ENCODE measurements at places on chromosomes 16 and 17.

DNA sequence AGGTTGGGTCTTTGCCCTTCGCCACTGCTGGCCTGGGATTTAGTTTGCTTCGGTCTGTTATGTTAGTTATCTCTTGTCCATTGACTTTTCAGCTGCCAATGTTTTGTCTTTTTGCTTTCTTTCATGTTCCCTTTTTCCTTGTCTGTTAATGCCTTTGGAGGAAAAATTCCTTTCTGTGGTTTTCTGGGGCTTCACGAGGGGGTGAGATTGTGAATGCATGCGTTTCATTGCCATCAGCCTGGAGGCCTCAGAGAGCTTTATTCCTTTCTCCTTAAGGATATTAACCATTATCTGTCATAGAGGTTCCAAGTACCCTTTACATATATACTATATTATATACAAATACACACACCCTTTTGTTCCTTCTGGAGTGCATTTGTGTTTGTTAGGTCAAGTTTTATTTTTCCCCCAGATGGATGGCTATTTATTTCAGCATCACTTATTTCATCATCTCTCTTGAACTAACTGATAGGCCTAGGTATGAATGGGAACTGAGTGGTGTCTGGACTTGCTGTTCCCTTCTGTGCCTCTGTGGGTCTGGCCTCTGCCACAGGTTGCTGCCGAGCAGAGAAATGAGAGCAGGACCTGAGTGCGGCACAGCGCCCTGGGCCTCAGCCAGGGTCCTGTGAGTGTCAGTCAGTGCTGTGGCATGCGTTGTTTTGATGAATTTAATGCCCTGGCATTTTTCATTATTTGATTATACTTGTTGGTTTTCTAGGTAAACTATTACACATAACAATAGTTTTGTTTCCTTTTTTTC lies 193.4 kb downstream of the LGALS9B start:
- no peak for DNase-seq

- peak; percentile 22 for DNase-seq
Observed at GRCh38 chr16:89863741-89864526, 9.5 kb upstream of the TCF25 start.

DNA sequence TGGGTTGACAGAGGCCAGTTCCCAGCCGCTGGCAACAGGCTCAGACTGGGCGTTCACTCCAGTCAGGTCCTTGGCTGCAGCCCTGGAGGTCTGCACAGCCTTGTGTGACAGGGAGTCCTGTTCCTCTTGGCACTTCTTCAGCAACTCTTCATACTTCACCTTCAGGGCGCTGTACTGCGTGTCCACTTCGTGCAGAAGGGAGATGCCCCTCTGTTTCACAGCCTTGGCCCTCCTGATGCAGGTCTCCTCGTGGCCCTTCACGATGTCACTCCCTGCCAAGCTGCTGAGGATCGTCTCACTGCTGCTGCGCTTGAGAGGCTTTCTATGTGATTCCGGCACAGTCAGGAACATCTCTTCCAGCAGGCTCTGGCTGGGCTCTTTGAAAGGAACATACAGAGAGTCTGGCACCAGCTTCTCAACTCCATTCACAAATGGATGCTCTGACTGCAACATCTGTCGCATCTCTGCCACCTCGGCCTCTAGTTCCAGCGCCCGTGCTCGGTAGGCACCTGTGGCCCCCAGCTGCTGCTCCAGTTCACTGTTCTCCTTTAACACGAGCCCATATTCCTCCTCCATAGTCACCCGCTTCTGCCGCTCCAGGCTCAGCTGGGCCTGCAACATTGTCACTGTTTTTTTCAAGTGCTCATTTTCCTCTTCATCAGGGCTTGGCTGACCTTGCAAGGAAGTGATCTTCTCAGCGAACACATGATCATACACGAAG lies 27.2 kb downstream of the CDR2 start:
- DNase-seq, result no peak

DNA sequence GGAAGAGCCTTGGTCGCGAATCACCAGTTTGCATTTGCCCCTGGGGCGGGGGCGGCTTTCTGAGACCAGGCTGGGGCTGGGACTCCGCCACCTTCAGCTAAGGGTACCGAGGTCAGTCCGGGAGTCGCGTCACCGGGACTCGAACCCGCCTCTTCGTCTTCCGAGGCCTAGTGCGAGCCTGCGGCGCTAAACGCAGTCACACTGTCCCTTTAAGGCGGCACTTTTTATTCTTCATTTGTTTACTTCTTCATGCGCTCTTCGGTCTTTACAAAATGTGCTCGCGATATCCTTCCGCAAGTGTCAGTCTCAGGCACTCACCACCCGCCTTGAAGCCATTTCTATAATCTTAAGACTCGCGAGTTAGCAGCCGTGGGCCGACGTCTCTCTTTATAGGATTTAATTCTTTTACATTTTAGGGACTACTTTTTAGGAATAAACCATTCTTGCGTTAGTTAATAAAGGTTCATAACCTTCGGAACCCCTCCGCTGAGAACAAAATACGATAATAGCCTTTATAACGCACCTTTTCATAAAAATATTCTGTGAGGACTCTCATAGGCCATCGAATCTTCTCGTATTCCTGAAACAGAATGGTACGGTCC lies 593 bp upstream of the HEXIM1 start:
- peak; percentile 77 for DNase-seq

DNA sequence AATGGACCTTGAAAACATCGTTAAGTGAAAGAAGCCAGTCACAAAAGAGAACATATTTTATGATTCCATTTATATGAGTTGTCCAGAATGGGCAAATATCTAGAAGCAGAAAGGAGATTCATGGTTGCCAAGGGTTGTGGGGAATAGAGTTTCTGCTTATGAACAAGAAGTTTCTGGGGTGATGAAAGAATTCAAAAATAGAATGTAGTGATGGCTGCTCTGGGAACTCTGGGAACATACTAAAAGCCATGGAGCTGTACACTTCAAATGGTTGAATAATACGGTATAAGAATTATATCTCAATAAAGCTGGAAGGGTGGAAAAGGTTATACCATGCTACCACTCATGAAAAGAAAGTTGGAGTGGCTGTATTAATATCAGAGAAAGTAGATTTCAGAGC lies 18.5 kb downstream of the AKTIP start:
- no peak for DNase-seq

DNA sequence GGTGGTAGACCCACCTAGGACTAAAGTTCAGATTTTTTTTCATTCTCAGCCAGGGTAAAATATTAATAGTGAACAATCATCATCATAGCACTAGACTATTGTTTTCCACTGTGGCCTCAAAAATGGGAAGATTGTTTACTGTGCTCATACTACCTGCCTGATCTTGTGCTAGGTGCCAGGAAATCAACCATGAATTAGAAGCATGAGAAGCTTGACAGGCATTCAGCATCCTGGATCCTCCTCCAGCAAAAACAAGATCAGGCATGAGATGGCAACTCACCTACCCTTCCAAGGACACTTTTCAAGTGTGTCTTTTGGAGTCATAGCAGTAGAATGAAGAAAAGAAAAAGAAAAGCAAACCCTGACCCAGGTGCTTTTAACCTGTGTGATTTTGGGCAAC lies 174.2 kb downstream of the CYLD start:
- no peak for DNase-seq

GRCh38 chr17:57471868-57472368 lies 215.6 kb downstream of the MSI2 start:
- no peak for DNase-seq

GRCh38 chr16:81189100-81189664 lies 49.3 kb upstream of the BCO1 start:
- no peak for DNase-seq

DNA sequence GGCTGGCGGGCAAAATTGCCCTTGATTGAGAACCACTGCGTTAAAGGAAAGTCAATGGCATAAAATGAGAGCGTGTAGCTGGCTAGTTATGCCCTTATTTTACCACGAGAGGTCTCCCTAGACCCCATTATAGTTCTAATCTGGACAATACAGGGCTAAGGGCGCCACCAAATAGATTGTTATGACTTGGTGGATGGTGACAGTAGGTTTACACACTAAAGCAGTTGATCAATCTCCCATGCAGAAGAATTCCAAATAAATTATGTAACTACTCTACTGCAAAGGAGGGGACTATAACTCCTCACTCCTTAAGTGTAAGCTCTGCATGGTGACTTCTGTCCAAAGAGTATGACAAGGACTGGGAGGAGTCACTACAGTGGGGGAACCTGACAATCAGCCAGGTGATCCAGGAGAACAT lies 20.4 kb upstream of the YPEL2 start:
- no peak for DNase-seq

GRCh38 chr16:10205688-10206087 lies 23.5 kb upstream of the GRIN2A start:
- no peak for DNase-seq

DNA sequence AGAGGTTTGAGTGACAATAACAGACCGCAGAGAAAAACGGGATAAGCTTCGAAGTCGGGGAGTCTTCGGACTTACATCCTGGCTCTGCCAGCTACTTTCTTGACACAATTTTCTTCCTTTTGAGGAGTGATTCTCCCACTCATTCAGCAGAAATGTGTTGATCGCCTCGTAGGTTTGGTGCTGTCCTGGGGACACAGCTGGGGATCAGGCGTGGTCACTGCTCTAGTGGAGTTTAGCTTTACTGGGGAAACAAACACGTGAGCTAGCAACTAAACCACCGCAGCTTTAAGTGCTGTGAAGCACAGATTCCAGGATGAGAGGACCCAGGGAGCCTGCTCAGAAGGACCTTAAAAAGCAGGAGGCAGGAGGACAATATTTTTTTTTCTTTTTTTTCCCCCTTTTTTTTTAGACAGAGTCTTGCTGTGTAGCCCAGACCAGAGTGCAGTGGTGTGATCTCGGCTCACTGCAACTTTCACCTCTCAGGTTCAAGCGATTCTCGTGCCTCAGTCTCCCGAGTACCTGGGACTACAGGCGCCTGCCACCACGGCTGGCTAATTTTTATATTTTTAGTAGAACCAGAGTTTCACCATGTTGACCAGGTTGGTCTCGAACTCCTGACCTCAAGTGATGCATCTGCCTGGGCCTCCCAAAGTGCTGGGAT lies 858 bp downstream of the NUBP1 start:
- DNase-seq, result no peak

DNA sequence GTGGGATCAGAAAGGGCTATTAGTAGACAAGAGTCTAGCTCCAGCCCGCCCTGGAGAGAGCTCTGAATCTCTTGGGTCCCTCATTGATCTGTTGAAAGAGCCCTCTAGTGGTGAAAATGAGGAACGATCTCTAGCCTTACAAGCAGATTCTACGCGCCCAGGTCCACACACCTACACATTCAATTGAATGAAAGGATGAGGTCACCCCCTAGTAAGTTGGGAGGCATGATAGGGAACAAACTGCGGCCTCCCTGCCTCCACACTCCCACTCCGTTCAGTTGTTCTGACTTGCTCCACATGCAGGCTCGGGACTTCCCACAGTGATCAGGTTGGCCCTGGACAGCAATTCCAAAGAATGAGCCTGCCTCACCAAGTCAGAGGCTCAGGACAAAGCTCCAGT lies 2.9 kb upstream of the CACNG3 start:
- DNase-seq, result peak; percentile 6

GRCh38 chr16:83458612-83459011 lies 349.2 kb upstream of the HSBP1 start:
- no peak for DNase-seq

DNA sequence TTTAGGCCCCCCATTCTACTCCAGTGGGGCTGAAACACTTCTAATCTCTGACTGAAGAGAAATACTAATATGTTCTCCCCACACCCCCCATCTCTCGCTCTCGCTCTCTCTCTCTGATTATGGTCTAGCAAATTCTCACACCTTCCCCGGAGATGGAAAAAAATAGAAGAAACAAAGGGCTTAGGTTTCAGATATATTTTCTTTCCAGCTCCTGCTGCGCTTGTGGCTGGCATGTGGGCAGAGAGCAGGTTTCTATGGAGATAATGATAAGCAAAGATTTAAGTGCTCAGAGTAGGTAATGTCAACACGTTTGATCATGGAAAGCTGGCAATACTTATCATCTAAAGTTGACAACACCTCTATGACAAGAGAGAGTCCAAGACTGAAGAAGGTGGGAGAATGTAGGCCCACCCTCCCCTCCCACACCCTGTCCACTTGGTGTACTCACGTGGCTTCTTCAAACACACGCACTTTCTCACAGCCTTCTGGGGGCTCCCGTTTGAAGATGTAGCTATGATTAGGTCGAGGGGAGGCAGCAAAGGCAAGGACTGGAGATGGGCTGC lies 8.0 kb upstream of the SLC35B1 start:
- peak; percentile 67 for DNase-seq

GRCh38 chr16:79411357-79411756 lies 189.2 kb downstream of the MAF start:
- DNase-seq, result no peak

Data from stimulated activated naive CD4-positive, alpha-beta T cell treated with Interleukin-2 at 50 U/mL for 16 hours (primary cell).